ENCODE measurements at places on chromosomes 12 and 14. TPM values are rescaled to one million over a fixed set of nuclear protein-coding genes. Genes with fewer than 3 reads are reported as not detected.

- no peaks in the 10 kb centered on the region for H3K36me3 ChIP-seq
- H3K27me3 ChIP-seq, result no peaks in the 10 kb centered on the region
- H3K27ac ChIP-seq, result no peak overlapping the region
These were observed 4.6 kb upstream of the OTUB2 start for GRCh38 chr14:94021416-94022157.

DNA sequence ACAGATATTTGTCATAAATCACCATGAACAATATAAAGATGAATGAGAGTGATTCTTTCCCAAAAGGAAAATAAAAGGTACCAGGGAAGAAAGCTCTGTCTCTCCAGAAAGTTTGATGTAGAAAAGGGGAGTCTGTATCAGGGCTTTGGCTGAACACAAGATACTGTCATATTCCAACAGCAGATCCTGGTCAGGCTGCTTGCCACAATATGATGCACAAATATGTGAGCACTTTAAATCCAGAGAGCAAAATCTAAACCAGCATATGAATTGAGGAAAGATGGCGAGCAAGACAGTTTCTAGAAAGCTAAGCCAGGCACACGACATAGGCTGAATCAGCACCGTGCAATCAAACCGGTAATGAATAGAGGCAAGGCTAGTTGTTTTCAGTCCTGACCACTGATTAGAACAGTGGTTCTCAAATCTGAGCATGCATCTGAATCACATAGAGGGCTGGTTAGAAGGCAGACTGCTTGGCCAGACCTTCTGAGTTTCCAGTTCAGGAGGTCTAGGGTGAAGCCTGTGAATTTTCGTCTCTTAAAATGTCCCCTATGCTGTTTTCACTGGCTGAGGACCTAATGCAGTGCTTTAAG is 60.7 kb downstream of the PLCZ1 start:
- H3K27me3 ChIP-seq, result no peaks in the 10 kb centered on the region
- no peak overlapping the region for H3K4me3 ChIP-seq
- no peaks in the 10 kb centered on the region for H3K36me3 ChIP-seq
- DNase-seq, result no peak
- H3K27ac ChIP-seq, result no peak overlapping the region

DNA sequence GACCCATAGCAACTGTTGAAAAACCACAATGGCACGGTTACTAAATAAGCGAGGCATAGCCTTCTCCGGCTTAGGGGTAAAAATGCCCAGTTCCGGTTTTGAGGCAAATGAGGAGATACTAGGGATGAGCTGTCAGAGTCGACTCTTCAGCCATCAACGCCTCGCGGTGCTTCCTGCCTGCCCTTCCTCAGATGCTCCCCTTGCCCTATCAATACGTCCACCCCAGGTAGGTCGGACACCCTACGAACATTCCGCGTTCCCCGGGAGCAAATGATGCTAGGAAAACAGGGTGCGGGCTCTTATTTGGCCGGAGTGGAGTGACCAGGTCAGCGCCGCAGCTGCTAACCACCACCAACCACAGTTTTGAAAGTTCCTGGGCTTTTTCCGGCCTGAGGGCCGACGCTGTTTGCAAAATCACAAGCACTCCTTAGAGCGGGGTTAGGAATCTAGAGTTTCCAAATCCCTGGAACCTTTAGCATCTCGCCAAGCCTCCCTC is 1.2 kb downstream of the SRSF9 start:
- no peaks in the 10 kb centered on the region for H3K27me3 ChIP-seq
- peaks cover 9% of the 10 kb centered on the region for H3K36me3 ChIP-seq
- H3K4me1 ChIP-seq, result peaks cover 3% of the 10 kb centered on the region
- peak overlapping the region; percentile 70 for H3K4me3 ChIP-seq
- DNase-seq, result peak; percentile 31

GRCh38 chr12:104964167-104964855 is 6.2 kb upstream of the SLC41A2 start:
- DNase-seq, result no peak
- no peaks in the 10 kb centered on the region for H3K27me3 ChIP-seq
- H3K4me1 ChIP-seq, result no peaks in the 10 kb centered on the region
- no peaks in the 10 kb centered on the region for H3K36me3 ChIP-seq
- H3K27ac ChIP-seq, result no peak overlapping the region

GRCh38 chr12:74539765-74540526 is 2.3 kb downstream of the ATXN7L3B start:
- no peak for DNase-seq
- H3K4me3 ChIP-seq, result peak overlapping the region; percentile 66

- H3K36me3 ChIP-seq, result no peaks in the 10 kb centered on the region
- peaks cover 5% of the 10 kb centered on the region for H3K4me1 ChIP-seq
- no peaks in the 10 kb centered on the region for H3K27me3 ChIP-seq
- DNase-seq, result peak; percentile 80
- H3K27ac ChIP-seq, result peak overlapping the region; percentile 43
These were observed 1.4 kb downstream of the IFFO1 start for GRCh38 chr12:6554168-6555017.

GRCh38 chr14:105665247-105665950 is 139.0 kb downstream of the TMEM121 start:
- H3K36me3 ChIP-seq, result no peaks in the 10 kb centered on the region
- H3K4me3 ChIP-seq, result no peak overlapping the region
- H3K27me3 ChIP-seq, result no peaks in the 10 kb centered on the region
- DNase-seq, result no peak

- no peak for DNase-seq
- H3K4me1 ChIP-seq, result no peaks in the 10 kb centered on the region
- H3K4me3 ChIP-seq, result no peak overlapping the region
- H3K27ac ChIP-seq, result no peak overlapping the region
These were observed 124.8 kb downstream of the NPAS3 start for GRCh38 chr14:33063521-33063920.

GRCh38 chr12:61018571-61018970 is 1241.6 kb upstream of the USP15 start:
- no peaks in the 10 kb centered on the region for H3K4me1 ChIP-seq
- no peaks in the 10 kb centered on the region for H3K36me3 ChIP-seq
- no peak for DNase-seq
- no peak overlapping the region for H3K27ac ChIP-seq
- no peaks in the 10 kb centered on the region for H3K27me3 ChIP-seq

DNA sequence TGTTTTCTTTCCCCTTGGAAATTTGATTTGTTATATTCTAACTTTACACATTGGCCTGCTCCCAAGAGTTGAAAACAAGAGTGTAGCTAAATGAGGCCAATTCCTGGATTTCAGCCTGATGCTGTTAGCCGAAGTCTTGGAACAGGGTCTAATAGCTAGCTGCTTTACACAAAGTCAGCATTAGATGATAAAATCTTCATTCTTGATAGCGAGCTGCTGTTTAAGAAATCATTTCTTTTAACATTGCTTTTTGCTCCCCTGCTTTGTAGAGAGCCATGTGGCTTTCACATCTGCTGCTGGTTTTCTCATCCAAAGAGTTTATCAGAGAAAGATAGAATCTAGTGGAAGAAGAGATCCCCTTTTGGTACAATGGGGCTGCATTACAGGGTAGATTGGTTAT is 22.3 kb downstream of the FBXW8 start:
- H3K27me3 ChIP-seq, result no peaks in the 10 kb centered on the region
- no peak for DNase-seq
- H3K36me3 ChIP-seq, result no peaks in the 10 kb centered on the region
- no peak overlapping the region for H3K27ac ChIP-seq
- no peaks in the 10 kb centered on the region for H3K4me1 ChIP-seq

Gene DPY19L2
- 1.3 TPM for total RNA-seq

Gene ETFBKMT
- 3.7 TPM for total RNA-seq

Gene CACNA1C
- 0.84 TPM for total RNA-seq

Data from colonic mucosa (tissue), 4 donors.